ENCODE measurements at places on chromosomes 2 and 18.

- no peak for DNase-seq
Measured at GRCh38 chr2:5751873-5752482, 59.8 kb downstream of the SOX11 start.

GRCh38 chr18:28409811-28410210 lies 232.9 kb upstream of the CDH2 start:
- DNase-seq = no peak

- DNase-seq = no peak
Measured at GRCh38 chr2:85276571-85277118, 51.1 kb downstream of the TGOLN2 start.

- DNase-seq = no peak
Measured at GRCh38 chr2:176149481-176149938, 1.8 kb upstream of the HOXD4 start.

DNA sequence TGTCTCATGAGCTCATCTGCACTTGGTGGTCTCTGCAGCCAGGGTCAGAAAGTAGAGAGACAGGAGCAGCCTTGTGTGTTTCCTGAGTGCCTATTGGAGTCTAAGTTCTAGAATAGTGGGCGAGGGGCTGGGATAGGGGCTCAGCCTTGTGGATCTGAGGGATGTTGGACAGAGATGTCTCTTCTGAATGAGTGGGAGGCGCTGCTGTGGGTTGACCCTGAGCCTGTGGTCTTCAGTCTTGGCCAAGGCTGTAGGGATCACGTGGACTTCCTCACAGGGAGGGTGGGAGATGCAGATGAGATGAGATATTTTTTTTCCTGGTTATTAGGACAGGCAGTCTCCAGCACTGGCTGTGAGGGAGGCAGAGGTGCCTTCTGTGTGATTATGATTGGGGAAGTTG lies 61.8 kb downstream of the RNF144A start:
- DNase-seq = no peak
